ENCODE measurements at places on chromosomes 2 and 18. TPM values are rescaled to one million over a fixed set of nuclear protein-coding genes. Genes with fewer than 3 reads are reported as not detected.

DNA sequence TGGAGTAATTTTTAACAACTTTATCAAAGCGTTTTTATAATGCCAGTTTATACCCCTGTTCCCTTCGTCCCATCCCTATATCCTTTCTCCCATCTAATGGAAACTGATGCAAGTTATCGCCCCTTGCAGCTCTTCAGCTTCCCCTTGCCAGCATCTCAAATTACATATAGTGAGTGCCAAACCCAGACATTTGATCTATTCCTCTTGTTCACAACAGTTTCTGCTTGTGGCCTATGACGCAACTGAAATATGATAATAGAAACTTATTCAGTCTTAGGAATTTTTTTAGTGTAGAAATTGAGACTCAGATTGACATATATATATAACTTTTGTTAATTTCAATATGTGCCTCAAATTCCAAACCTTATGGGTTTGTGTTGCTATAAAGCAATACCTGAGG is 562.2 kb upstream of the VWC2L start:
- DNase-seq = no peak

DNA sequence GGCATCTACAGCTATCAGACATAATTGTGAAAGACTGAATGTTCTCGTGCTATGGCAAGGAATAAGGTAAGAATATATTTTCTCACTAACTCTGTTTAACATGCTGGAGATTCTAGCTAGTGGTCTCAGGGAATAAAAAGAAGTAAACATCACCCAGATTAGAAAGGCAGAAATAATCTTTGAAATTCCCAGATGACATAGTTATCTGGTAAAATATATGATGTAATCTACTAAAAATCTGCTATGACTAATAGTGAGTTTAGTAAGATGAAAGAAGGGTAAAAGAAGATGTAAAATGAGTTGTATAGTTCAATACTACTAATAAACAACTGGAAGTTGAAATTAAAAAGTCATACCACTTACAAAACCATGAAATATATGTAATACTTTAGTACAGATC is 134.2 kb downstream of the DSC3 start:
- no peak for DNase-seq

- no peak for DNase-seq
Observed at GRCh38 chr18:27249933-27250332, 64.8 kb upstream of the CHST9 start.

DNA sequence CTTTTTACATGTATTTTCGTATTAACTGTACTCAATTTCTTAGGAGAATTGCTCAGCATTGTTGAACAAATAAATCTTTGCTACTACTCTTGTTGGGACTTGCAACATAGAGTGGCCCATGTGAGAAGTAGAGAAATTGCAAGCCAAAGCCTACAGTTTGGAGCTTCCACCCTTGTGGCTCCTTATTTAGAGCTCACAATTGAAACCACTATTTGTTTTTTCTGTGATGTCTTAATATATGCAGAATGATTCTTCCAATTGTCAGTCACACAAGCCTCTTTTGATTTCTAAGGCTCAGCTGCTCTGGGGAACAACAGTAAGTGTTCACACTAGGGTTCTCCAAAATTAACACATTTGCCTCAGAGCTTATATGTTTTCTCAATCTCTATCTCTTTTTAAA is 60.2 kb upstream of the GALNT13 start:
- DNase-seq = no peak

DNA sequence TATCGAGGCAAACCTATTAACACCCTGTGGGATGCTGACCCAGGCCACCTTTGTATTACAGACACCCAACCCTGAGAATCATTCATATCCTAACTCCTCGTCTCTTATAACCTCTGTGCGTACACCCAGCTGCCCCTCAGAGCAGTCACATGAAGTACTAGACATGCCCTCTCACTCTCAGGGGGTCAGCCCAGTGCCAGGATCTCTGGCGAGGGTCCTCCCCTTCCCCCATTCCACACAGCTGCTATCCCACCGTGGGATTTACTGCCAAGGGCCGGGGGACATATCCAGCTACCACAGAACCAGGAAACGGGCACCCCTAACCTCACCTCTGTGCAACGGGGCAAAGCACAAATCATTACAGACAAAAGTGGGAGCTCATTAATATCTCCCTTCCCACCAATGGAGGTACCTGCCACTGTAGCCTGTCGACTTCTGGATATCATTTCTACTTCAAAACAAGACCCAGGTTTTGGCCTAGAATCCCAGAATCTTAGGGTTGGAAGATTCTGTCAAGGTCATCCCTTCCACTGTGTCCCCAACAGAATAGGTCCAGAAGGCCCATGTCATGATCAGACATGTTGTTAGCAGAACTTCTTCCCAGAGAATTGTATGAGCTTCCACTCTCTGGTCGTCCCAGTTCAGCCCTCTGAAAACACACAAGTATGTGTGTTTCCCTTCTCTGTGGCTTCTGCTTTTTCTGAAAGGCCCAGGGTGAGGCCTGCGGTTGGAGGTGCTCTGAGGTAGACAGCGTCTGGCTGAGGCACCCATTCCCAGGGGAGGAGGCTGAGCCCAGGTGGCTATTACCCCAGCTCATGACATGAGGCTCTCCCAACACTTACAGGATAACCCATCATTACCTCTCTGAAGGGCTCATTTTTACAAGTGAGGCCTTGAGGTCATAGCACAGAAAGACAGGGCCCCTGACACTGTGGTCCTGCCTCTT is 1.7 kb downstream of the TMBIM1 start:
- peak; percentile 45 for DNase-seq

- no peak for DNase-seq
Observed at GRCh38 chr2:160672211-160672610, 178.6 kb upstream of the RBMS1 start.

DNA sequence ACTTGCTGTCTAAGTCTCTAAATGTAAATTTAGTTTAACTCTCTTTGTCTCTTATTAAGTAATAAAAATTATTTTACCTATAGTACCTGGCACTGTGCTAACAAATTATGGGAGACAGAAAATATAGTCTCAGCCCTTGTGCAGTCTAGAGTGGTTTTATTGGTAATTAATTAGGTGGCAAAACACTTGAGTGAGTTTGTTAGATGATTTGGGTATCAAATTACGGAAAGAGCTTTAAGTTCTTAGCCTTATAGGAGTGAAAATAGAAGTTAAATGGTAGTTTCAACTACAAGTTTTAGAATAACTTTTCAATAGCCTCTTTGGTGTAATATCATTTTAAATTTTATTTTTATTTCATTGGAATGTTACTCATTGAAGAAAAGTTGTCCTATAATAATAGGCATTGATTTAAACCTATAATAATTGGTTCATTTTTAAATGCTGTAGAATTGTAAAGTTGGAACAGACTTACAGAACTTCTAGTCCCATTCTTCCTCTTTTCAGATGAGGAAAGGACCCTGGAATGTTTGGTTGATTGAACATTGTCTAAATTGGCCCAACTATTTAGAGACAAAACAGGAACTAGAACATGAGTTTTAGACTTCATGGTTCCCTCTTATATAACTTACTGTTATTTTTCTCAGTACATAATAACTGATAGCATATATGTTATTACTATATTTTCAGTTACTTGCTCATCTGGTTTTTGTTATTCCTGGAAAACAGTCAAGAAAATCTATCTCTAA is 10.2 kb upstream of the HTR2B start:
- DNase-seq = no peak

DNA sequence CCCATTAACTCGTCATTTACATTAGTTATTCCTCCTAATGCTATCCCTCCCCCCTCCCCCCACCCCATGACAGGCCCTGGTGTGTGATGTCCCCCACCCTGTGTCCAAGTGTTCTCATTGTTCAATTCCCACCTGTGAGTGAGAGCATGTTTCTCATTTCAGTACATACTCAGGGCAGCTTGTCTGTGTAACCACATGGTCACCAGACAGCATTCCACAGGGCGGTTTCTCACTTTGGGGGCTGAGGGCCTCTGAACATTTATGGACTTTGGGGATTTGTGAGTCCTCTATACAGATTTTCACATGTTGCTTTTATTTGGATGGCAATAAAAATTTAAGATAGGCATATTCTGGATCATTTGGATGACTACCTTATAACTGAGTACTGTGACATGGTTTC is 84.0 kb downstream of the LYPD6B start:
- DNase-seq = no peak

- no peak for DNase-seq
Observed at GRCh38 chr2:12754643-12755042, 37.9 kb downstream of the TRIB2 start.

DNA sequence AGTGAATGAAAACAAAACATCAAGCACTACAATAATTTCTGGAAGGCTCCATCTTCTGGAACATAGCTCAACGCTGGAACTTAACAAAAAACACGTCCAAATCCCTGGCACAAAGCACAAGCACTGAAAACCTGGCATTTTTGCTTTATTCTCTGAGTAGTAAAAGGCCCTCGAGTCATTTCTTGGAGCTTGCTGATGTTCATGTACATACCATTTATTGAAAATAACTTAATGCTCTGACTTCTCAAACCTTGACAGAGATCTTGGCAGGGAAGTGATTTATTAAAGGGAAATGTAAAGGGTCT is 76.5 kb upstream of the STK17B start:
- no peak for DNase-seq

DNA sequence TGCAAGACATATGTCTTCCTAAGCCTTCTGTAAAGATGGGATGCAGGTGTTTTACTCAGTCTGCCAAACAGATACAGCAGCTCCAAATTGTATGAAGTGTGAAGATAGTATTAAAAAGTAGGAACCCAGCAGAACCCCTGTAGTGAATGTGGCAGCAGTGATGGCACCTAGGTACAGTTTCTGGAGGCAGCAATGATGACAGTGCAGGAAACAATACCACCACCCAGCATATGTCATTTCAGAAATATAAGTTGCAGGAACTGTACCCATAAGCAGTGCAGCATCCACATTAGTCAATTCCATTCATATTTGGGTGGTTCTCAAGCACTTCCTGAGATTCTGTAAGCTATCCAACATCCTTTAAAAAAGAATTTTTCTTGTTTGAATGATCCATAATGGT is 46.7 kb upstream of the ATP5MC3 start:
- peak; percentile 18 for DNase-seq

- DNase-seq = peak; percentile 62
Observed at GRCh38 chr2:19474128-19474527, 115.7 kb upstream of the OSR1 start.

DNA sequence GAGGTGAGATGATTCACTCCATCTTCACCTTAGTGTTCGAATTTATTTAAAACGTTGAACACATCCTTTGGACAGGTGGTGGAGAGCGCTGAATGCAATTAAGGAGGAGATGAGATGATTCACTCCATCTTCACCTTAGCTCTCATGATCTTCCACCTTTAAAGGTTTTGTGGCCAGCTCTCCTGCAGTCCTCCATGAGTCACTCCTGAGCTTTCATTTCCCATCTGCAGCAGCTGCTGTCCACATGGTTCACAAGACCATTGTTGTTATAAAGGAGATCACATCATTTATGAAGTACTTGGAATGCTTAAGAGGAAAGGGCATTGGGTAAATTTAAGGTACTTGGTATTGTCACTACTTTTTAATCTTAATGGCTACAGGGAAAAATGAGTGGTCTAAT is 298.5 kb downstream of the PAX3 start:
- no peak for DNase-seq

DNA sequence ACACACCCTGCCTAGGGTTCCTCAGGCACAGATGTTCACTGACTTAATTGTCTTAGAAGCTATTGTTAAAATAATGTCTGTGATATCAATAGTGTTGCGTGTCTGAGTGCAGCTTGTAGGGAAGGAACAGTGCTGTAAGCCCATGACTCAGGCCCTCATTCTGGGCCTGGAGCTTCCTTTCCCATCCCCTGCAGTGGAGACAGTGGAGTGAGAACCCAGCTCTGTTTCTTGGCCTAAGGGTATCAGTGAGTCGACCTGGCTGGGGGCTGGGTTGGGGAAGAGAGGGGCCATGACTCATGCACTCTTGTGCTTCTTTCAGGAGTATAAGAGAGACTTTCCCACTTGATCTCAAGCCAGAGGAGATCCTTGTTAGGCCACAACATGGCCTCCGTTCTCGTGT is 106.8 kb downstream of the HRH4 start:
- no peak for DNase-seq

GRCh38 chr2:23675506-23675905 is 251.4 kb downstream of the ATAD2B start:
- DNase-seq = no peak

DNA sequence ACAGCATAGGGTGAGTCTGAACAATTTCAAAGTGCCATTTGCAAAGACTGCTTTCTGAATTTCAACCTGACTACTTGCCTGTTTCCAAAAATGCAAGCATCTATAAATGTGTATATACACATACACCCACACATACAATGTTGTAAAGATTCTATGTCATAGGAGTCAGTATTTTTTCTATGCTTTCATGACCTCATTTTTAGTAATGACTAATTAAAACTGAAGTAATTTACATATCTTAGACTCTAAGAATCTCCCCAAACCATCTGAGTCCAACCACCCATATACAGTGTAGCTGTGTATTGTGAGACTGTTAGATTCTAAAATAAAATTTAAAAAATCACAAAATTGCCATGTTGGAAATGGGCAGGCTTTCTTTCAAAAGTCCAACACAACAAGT is 162.0 kb upstream of the STK17B start:
- no peak for DNase-seq

GRCh38 chr2:50401772-50402653 is 629.9 kb downstream of the NRXN1 start:
- peak; percentile 38 for DNase-seq

GRCh38 chr2:218396688-218397462 is 2.8 kb upstream of the CTDSP1 start:
- DNase-seq = peak; percentile 69

Gene HOXD3
- total RNA-seq = not detected

Gene SERPINB11
- not detected for total RNA-seq

Gene SAG
- total RNA-seq = 0.02 TPM

Gene CD302
- total RNA-seq = 0.72 TPM

Gene CERKL
- 0.07 TPM for total RNA-seq

Gene SLC5A6
- total RNA-seq = 38.8 TPM

Gene CD226
- 73.7 TPM for total RNA-seq

Gene PKDCC
- not detected for total RNA-seq

Gene DAPL1
- total RNA-seq = not detected

Gene SNORC
- total RNA-seq = 4.1 TPM

Gene GATA6
- total RNA-seq = 0.39 TPM

Gene GALNT14
- total RNA-seq = 0.67 TPM

Gene USP37
- total RNA-seq = 35.3 TPM

All from activated T-cell treated with anti-CD3 and anti-CD28 coated beads, Interleukin-2, amount 50 U/mL, for 72 hours (primary cell).